SHP77 treated with DMSO at 0.1 percent for 48 hours (cell line): ENCODE measurements at places on chromosomes 11 and 22.

- no peak for DNase-seq
Measured at GRCh38 chr11:114818382-114818781, 140.1 kb downstream of the NXPE2 start.

DNA sequence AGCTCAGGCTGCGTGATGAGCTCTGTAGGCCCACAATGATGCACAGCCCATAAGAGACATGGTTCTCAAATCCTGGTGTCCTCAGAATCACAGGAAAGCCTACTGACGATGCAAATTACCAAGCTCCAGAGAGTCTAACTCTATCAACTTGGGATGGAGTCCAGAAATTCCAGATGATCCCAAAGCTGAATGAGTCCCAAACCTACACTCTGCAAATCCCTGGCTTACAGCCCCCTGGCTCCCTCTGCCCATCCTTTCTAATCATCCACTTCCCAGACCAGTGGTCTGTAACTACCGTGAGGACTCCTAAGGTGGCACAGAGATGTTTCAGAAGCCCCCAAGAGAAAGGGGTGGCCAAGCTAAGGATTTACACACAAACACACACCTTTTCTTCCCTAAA lies 13.5 kb downstream of the ARFGAP2 start:
- no peak for DNase-seq

DNA sequence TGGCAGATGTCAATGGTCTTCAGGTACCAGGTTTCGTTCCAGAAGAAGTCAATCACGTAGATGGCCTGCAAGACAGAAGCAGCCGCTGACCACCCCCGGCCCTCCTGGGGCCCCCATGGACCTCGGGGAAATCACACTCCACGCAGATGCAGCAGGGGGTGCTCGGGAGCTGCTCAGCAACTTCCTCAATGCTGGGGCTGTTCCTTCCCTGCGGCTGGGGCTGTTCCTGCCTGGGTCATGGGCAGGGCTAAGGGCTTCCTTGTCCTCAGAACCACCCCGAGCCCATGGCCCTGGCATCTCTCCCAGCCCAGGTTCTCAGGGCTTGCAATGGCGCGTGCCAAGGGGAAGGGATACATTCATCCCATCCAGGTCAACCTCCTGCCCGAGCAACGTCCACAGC lies 10.3 kb downstream of the DHCR7 start:
- DNase-seq: no peak

DNA sequence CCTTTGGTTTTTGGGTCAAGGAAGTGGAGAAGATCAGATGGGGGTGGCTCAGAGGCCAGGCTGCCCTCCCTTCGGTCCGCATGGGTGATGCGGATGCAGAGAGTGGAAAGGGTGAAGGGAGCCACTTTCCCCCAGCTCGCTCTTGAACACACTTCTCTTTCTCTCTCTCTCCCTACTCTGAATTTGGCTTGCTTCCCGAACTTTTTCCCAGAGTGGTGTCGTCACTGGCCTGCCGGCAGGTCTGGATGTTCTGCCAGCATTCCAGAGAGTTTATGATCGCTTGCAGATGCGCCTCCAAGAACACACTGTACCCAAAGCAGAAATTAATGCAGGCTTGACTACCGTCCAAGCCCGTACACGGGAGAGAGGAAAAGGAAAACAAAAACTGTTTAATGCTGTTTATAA lies 103.2 kb downstream of the ZBTB16 start:
- peak; percentile 59 for DNase-seq

DNA sequence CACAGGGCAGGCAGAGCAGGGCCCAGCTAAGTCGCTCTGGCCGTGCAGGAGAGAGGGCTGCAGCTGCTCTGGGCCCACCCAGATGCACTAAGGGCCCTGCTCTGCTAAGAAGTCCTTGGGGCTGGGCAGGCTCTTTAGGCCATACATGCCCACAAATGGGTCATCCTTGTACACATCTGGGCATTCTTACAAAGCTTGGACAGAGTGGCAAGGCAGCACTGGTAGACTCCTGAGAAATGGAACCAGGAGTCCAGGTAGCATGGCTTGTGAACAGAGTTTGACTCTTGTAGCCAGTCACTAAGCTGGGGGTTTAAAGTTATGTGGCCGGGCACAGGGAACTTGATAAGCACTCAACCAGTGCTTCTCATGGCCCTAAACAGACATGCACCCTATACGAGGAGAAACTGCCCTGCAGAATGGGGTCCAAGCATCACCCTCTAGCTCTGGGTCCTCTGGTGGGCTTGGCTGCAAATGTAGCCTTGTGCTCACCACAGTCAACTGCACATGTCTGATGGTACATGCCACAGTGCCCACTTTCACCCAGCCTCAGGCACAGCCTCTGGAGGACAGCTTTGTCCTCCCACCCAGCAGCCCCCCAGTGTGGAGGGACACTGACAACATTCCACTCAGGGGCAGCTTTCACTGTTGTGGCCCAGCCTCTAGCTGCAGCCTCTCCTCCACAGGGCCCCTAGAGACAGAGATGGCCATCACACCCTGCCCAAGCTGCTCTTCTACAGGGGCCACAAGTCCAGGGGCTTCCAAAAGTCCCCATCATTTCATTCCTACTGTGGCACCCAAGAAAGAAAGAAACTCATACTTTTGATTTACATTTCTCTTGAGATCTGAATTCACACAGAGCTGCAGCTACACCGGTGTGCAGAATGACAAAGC lies 75.2 kb downstream of the DGCR2 start:
- DNase-seq: no peak

- DNase-seq: no peak
Measured at GRCh38 chr22:40679249-40679963, at the start of gene MCHR1. TSS of gene MCHR1 (plus strand) at chr22:40679484. CDS start at chr22:40679653, 169 bp downstream.

- DNase-seq: no peak
Measured at GRCh38 chr11:114309517-114309916, 13.3 kb downstream of the NNMT start.

DNA sequence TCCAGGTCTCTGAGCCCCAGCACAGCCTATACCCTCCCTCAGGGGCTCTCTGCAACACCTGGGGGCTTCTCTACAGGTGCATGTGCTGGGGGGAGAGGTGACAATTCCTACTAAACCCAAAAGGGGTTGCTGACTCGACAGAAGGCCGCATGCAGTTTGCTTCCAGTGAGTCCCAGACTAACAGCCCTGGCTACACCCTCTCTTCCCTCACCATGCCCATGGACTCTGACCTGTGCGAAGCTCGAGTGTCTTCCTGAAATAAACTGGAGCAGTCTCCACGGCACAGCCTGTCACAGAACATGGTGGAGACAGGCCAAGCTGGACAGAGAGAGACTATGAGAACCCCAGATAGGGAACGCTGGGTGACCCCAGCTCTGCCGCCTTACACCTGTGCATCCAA lies 16.6 kb downstream of the PLEKHA7 start:
- DNase-seq: no peak

- DNase-seq: no peak
Measured at GRCh38 chr22:22810018-22810427, 77.6 kb upstream of the IGLL5 start.

GRCh38 chr11:103923451-103923931 lies 112.9 kb upstream of the DDI1 start:
- no peak for DNase-seq

DNA sequence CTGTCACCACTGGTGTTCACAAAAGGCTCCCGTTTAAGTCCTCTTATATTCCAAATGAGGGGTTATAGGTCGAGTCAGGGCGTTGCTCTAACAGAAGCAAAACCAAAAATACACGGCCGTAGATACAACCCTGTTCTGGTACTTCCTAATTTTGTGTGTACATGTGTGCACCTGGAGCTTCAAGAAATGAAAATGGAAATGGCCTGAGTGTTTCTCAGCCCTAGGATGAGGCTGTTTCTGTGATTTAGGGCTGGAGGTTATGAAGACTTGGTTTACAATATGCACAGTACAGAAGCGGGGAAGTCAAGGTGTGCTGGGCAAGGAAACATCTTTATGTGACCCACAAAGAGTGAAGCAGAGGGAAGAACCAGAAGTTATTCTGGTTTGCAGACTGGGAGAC lies 110.4 kb upstream of the OR4B1 start:
- no peak for DNase-seq

- DNase-seq: no peak
Measured at GRCh38 chr11:27085605-27086004, 45.0 kb downstream of the BBOX1 start.

DNA sequence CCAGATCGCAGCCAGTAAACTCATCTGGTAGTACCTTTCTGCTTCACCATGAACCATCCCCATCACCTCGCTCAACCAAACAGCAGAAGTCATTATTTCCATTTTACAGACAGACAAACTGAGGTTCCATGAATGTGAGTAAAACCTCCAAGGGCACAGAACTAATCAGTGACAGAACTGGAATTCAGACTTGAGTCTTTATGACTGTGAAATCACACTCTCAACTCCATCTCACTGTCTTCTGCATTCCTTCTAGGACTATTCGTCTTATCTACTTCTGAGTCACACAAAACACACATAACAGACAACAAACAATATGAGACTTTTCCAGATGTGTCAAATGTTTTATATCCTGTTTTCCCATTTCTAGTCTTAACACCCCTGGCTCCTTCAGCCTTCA lies 9.3 kb upstream of the NUP50 start:
- DNase-seq: no peak

DNA sequence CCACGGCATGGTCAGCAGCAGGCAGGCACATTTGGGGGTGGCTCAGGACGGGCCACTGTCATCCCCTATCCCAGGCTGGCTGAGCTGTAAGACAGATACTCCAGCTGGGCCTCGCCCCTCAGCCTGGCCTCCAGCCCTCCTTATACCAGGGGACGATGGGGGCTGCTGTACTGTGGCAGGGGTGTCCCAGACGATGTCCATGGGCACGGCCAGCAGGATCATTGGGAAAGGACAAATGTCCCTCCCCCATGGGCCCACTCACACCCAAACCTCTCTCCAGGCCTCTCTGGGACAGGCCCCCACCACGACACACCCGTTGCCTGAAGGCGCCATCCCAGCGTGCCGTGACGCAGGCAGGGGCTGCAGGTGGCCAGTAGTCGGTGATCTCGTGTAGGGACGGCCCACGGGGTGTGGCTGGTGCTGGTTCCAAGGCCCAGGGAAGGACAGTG lies 1.5 kb upstream of the IL17REL start:
- DNase-seq: no peak

DNA sequence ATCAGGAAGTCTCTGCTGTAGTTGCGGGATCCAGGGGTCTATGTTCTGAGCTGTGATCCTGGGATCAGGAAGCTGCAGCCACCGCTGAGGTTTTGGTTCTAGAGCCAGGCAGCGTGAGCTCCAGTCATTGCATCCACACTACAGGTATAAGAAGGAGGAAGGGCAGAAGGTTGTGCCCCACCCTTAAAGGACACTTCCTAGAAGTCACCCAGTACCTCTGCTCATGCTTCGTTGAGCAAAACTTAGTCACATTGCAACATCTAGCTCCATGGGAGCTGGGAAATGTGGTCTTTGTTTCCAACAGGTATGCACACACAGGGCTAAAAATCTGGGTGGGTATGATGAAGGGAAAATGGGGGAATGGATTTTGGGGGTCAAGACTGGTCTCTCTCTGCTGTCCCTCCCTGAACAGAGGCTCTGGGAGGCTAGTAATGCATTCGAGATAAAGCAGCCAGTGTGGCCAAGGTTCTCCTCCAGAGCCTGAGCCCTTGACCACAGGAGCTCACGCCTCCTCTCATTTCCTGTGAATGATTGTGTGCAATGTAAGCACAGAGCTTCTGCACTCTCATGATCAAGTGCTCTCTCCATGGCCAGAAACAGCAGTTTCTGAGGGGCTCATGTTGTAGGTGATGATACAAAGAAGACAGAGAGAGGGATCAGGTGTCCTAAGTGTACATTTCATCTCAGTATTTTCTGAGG lies 86.8 kb upstream of the OR4B1 start:
- DNase-seq: no peak

- DNase-seq: no peak
Measured at GRCh38 chr11:111629499-111629898, 27.2 kb downstream of the SIK2 start.

GRCh38 chr22:21659864-21660525 lies 5.8 kb upstream of the PPIL2 start:
- DNase-seq: no peak

GRCh38 chr22:46116491-46116958 lies 33.8 kb upstream of the PPARA start:
- peak; percentile 31 for DNase-seq

- no peak for DNase-seq
Measured at GRCh38 chr11:122393209-122393860, 262.2 kb upstream of the UBASH3B start.

DNA sequence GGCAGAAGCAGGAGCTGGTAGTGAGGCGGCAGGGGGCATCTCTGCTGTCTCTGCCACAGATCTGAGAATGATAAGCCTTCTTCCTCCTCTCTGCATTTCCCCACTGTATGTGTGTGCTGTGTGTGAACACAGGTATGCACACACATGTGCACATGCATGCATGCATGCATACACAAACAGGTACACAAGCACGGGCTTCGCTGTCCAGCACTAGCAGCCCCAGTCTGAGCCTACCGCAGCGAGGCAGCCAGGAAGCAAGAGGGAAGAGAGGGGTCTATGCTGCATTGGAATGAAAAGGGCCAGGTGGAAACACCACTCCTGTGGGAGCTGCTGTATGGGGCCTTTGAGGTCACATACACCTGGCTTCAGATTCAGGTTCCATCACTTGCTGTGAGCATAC lies 62.4 kb downstream of the TMPRSS5 start:
- no peak for DNase-seq
